ENCODE measurements at places on chromosomes 16 and 17. TPM values are rescaled to one million over a fixed set of nuclear protein-coding genes. Genes with fewer than 3 reads are reported as not detected.

GRCh38 chr16:58212824-58213655, 15.1 kb upstream of the CSNK2A2 start:
- DNase-seq = no peak

- DNase-seq = no peak
These were observed 12.2 kb upstream of the VAT1L start for GRCh38 chr16:77775911-77776909.

DNA sequence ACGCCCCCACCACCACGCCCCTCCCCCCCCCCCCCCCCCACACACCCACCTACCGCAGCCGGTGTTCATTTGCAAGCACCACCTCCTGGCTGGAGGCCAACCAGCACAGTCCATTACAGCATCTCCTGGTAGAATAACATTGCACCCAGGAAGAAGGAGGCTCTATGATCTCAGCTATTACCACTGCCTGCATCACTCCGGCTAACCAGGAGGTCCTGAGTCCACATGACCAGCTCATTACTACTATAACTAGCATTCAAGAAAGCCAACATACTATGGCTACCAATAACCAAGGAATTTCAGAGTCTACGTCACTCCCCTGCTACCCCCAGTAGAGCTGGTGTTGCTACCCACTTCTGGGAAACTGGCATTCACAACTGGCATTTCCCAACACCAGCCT, 81.1 kb upstream of the ALOX12 start:
- DNase-seq = no peak

DNA sequence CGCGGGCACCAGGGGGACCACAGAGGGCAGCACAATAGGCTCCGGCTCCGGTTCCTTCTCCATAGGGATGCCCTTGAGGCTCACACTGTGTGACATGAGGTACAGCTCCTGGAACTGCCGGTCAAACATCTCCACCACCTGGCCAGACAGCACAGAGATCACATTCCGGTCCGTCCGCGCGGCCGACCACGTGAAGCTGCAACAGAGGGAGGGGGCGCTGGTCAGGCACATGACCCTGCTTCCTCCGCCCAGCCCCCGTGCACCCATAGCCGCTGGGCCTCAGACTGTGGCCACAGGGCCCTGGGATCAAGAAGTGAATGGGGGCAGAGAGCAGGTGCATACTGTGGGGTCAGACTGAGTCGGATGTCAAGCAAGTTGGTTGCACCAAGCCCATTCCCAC, 25.9 kb downstream of the FAM83G start:
- no peak for DNase-seq

GRCh38 chr16:88013091-88013609, 61.9 kb downstream of the BANP start:
- DNase-seq = no peak

GRCh38 chr17:29176558-29177351, 3.4 kb downstream of the MYO18A start:
- peak; percentile 67 for DNase-seq

DNA sequence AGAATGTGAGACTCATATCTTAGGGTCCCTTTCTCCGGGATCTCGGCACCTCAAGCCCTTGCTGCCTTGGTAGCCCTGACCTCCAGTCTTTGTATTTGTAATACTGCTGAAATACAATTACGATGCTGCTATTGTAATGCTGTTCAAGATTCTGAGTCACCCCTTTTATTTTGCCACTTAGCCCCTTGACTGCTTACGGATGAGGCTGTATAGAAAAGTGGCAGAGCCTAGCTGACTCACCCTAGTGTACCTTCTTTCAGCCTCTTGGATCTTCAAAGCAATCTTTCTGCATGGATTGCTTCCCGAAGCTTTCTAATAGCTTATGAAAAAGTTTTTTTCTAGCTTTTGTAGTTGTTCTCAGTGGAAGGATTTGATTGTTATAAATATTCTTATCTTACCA, 187.9 kb downstream of the KCNJ2 start:
- DNase-seq = no peak

GRCh38 chr16:78704416-78704815, 605.0 kb downstream of the WWOX start:
- DNase-seq = no peak

GRCh38 chr16:88815901-88816589, 4.3 kb upstream of the APRT start:
- peak; percentile 76 for DNase-seq

DNA sequence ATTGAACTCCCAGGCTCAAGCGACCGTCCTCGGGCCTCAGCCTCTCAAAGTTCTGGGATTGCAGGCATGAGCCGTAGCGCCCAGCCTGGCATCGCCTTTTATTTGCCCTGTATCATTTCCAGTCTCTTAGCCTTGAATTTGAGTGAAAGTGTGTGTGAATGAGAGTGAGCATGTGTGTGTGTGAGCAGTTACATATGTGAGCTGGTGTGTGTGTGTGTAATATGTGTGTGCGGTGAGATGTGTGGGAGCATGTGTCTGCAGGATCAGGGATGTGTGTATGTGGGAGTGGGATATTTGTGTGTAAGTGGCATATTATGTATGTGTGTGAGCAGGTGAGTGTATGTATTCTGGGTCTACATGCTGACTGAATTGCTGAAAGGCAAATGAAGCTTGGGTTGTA, 5.5 kb downstream of the RAB11FIP3 start:
- no peak for DNase-seq

- no peak for DNase-seq
These were observed 441.3 kb downstream of the SHISA9 start for GRCh38 chr16:13342675-13343074.

DNA sequence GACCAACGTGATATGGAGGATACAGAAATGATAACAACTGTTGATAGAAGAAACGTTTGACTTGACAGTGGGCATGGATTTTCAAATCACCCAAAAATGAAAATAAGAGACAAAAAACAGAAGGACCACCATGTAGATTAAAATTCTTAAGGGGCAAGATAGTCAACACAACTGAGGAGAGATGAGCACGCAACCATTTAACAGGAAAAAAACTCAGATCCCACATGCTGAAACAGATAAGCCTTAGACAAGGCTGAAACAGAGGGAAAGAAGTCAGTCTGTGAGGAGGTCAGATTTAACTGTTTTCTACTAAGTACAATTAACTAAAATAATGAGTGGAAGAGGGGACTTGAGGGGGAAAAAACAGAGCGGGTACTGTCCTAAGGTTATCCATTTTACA, 21.2 kb downstream of the RNF43 start:
- DNase-seq = no peak

DNA sequence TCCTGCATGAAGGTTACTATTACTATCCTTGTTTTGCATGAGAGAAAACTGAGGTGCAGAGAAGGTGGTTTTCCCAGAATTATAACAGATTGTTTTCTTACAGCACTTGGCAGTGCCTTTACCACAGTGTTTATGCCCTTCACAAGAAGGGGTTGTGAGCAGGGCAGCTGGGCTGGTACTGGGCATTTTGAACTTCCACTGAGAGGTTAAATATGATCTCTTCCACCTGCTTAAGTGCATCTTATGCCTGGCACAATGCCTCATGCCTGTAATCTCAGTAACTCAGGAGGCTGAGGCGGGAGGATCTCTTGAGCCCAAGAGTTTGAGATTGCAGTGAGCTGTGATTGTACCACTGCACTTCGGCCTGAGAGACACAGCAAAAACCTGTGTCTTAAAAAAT, 36.2 kb downstream of the NDE1 start:
- no peak for DNase-seq

- peak; percentile 63 for DNase-seq
These were observed 49.1 kb downstream of the STAT5A start for GRCh38 chr17:42337442-42337841.

GRCh38 chr16:12951392-12951791, 50.0 kb downstream of the SHISA9 start:
- no peak for DNase-seq

GRCh38 chr16:9706217-9706836, 475.9 kb downstream of the GRIN2A start:
- DNase-seq = no peak

DNA sequence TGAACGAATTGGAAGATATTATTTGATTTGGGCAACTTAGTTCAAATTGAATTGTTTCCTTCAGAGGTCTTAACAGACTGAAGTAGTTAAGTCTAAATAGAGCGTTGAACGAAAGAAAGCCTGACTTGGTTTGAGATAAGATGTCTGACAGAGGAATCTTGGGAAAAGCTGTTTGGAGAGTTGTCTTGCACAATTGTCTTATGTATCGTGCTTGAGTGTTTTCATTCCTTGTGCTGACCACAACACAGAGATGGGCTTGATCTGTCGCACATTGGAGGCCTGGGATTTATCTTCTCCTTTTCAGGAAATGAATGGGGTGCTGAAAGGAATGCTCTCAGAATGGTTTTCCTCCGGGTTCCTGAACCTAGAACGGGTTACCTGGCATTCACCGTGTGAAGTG, 7.8 kb downstream of the MLYCD start:
- DNase-seq = no peak

DNA sequence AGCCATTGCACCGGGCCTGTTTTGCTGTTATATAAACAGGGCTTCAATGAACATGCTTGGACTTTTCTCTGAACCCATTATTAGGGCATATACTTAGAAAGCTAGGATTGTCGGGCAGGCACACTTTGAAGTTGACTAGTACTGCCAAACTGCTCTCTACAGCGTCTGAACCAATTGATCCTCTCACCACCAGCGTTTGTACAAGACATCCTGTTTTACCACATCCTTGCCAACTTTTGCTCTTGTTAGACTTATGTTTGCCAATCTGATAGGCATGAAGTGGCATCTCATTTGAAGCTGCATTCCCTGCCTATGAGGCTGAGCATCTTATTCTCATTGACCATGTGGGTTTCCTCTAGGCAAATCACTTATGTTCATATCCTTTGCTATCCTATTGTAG, 7.4 kb upstream of the PPP1R9B start:
- no peak for DNase-seq

GRCh38 chr16:72044825-72045359, 9.4 kb upstream of the HP start:
- no peak for DNase-seq

DNA sequence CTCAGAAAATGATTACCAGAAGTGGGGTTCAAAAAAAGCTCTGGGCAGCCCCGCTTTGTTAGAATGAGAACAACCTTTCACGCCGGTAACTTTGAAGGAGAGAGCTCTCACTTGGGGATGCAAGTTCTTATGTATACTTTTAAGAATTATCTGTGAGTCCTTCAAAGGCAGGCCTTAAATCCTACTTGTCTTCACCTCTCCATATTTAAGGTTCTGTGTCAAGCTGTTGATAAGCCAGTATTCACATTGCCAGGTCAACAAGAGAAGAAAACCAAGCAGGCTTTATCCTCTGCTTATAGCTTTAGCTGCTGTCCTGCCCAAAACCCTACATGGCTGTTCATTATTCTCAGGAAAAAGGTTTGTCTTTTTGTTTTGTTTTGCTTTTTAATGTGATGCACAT, 42.9 kb downstream of the CDRT4 start:
- DNase-seq = no peak

DNA sequence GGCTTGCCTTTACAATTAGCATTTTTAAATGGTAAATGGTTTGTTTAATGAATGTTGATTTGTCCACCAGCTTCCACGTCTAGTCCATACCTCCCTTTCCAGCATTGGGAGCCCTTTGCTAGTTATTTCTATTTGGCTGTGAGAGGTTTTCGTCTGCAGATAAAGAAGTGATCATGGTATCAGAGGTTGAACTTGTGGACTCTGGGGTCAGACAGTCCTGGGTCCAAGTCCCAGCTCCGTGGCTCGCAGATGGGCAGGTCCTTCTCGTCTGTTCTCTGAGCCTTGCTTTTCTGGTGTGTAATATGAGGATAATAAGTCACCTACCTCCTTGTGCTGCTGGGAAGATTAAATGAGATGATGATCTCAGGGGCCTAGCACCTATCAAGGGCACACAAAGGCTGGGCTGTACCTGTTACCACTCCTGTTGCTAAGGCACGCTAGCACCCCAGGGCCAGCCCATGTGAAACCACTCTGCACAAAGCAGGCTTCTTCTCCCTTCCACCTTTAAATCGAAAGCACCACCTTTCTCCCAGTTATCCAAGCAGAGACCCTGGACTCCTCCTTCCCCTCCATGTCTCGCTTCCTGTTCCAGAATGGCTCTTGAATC, 103.9 kb downstream of the GNAO1 start:
- no peak for DNase-seq

DNA sequence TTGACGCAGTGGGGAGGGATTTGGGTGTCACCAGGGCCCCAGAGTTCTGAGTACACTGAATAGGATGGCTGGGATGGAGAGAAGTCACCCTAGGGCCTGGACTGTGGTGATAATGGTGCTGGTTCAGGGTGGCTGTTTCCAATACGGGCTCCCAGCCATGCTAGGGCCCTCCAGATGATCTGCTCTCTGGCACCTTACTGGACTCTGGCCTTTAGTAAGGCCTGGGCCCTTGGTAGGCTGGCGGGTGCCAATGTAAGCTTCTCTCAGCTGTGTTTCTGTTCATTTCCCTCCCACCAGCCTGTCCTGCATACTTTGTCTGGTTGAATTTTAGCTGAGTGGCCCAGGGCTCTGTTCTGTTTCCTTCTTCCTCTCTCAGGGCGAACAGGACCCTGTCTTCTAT, 2.8 kb downstream of the PLA2G15 start:
- DNase-seq = no peak

DNA sequence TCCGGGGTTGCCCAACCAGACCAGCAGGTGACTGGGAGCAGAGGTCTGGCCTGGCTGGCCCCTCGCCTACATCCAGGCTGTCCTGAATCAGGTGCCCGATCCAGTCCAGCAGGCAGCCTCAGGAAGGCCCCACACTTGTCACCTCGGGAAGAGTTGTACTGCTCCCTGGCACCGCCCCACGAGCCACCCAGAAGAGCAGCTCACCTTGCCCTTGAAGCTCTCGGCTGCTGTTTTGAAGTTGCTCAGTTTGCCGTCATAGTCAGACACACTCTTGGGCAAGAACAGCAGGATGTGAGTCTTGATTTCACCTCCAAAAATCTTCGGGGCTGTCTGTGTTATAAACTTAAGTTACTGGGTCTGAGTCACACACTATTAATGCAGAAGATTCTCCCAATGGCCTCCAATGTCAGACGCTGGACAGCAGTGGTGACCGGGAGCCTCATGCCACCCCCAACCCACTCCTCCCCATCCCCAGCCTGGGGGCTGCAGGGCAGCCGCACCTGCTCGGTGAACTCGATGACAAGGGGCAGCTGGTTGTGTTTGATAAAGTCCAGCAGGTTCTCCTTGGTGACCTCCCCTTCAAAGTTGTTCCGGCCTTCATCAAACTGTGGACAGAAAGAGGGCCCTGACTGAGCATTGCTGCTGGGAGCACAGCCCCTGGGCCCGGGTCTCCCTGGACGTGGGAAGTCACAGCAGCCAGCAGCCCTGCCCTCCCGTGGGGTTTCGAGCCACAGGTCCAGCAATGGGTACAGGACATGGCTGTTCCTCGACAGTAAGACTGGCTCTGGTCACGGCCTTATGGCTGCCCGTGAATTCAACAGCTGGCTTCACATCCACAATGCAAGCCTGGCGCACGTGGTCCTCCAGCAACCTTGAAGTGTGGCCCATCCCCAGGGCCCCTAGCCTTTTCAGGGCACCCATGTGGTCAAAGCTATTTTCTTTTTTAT, 12.2 kb upstream of the PPP1R27 start:
- DNase-seq = no peak

GRCh38 chr16:62102588-62102987, 66.3 kb upstream of the CDH8 start:
- DNase-seq = no peak

GRCh38 chr17:27327871-27328270, 34.0 kb downstream of the WSB1 start:
- no peak for DNase-seq

CMTM2 gene
- 0.45 TPM for total RNA-seq

ATP2A1 gene
- 4.6 TPM for total RNA-seq

SLFN12L gene
- 139 TPM for total RNA-seq

AOC2 gene
- total RNA-seq = 2.7 TPM

FSCN2 gene
- total RNA-seq = 0.94 TPM

MAPT gene
- 0.69 TPM for total RNA-seq

PIK3R5 gene
- 81.4 TPM for total RNA-seq

HOXB5 gene
- total RNA-seq = not detected

ZNF688 gene
- total RNA-seq = 17.8 TPM

EFCAB13 gene
- total RNA-seq = 13.2 TPM

ETV4 gene
- 1.6 TPM for total RNA-seq

Measured in activated naive CD8-positive, alpha-beta T cell treated with anti-CD3 and anti-CD28 coated beads, Interleukin-2, amount 10 ng/mL, durations not matched to agents 7 days and 5 days (primary cell).